ENCODE measurements at places on chromosomes 2 and 18.

GRCh38 chr2:128662051-128662471, 343.4 kb upstream of the HS6ST1 start:
- no peak for DNase-seq

DNA sequence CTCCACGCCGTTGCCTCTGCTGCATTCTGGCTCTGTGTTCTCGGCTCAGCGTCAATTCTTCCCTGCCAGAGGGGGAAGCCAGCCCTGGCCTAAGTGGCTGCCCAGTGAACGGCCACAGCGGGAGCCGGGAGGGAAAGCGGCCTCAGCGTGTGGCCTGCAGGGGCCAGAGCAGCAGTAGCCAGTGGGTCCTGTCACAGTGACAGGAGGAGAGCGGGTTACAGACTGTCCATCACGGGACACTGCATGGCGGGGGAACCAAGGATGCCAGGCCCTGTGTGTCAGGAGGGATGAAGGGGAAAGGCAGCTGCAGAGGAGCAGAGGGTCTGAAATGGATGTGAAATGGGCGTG, 39.7 kb downstream of the PDIA6 start:
- DNase-seq = no peak

DNA sequence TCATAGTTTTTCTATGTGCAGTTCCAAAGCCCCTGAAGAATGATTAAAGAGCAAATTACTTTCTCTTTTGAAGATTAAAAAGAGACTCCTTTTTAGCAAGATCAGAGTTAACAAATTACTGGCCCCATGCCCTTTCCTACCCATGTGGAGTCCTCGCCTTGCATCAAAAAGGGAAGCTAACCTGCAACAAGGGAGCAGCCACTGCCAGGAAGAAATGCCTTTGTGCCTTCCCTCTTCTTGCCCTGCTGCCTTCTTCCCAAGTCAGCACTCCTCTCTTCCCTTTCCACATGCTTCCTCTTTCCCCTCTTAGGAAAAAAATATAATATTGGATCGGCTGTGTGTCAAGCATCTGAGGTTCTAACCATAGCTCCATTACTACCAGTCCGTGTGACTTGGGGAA, 37.1 kb upstream of the CYP1B1 start:
- DNase-seq = no peak

DNA sequence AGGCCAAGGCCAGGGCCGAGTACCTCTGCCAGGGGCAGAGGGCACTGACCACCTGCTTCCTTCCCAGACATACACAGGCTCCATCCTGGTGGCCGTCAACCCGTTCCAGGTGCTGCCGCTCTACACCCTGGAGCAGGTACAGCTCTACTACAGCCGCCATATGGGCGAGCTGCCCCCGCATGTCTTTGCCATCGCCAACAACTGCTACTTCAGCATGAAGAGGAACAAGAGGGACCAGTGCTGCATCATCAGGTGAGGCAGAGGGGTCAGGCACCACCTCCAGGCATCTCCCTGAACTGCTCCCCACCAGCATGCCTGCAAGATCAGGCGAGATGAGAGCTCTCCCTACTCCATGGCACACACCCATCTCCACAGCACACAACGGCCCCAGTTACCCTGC, 31.1 kb downstream of the MYO7B start:
- no peak for DNase-seq

DNA sequence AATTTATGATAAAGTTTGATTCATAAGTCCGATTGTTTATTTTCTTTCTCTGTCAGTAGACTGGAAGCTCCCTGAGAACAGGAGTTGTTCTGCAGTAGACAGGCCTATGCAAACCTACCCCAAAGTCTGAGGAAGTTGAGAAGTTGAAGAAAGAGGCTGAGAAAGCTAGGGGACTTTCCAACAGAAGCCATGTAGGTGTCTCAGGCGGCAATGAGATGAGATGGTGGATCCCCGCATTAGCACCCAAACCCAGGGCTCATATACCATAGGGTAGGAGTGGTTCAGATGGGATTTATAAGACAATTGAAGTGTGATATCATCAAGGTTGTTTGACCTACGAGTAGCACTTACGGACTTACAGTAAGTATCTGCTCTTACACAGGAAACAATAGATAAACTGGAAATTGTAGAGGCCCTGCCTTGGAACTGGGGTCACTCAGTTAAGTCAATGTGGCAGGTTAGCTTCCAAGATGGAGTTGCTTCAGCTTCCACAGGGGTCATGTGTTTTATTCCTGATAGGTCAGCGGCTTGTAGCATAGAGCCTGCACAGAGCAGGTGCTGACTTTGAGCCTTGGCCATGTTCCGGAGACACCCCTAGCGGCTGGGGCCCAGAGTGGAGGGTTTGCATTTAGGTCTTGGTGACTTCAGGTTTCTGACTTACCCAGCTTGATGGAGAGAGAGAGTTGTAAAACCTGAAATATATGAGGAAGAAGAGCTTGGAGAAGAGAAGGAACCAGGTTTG, 2.3 kb upstream of the PSD4 start:
- no peak for DNase-seq

DNA sequence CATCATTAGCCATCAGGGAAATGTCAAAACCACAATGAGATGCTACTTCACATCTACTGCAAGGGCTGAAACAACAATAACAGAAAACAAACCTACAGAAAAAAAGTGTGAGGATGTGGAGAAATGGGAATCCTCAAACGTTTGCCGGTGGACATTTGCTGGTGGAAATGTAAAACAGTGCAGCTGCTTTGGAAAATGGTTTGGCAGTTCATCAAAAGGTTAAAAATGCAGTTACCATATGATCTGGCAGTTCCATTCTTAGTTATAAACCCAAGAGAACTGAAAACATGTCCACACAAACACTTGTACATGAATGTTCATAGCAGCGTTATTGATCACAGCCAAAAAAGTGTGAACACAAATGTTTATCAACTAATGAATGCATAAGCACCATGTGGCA, 44.2 kb downstream of the PROC start:
- DNase-seq = no peak

GRCh38 chr2:123696799-123697410, 328.2 kb upstream of the CNTNAP5 start:
- no peak for DNase-seq

DNA sequence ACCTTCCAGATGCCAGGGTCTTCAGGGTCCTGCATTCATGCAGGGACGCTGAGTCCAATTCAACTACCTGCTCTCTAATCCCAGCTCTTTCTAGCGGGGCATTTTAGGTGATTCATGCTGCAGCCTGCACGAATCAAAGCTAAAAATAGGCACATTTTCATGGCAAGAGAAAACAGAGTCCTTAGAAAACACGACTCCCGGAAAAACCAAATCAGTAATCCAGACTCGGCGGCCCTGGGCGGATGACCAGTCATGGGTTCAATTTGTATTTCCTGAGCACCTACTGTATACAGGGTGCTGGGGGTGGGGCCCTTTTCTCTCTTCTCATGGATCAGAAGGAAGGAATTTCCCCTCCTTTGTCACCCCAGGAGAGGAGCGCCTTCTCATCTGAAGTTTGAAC, 64.4 kb downstream of the LONRF2 start:
- DNase-seq = peak; percentile 57

GRCh38 chr2:50614056-50614455, 417.9 kb downstream of the NRXN1 start:
- DNase-seq = peak; percentile 56

- no peak for DNase-seq
Observed at GRCh38 chr2:80048296-80048695, 256.3 kb downstream of the LRRTM1 start.

DNA sequence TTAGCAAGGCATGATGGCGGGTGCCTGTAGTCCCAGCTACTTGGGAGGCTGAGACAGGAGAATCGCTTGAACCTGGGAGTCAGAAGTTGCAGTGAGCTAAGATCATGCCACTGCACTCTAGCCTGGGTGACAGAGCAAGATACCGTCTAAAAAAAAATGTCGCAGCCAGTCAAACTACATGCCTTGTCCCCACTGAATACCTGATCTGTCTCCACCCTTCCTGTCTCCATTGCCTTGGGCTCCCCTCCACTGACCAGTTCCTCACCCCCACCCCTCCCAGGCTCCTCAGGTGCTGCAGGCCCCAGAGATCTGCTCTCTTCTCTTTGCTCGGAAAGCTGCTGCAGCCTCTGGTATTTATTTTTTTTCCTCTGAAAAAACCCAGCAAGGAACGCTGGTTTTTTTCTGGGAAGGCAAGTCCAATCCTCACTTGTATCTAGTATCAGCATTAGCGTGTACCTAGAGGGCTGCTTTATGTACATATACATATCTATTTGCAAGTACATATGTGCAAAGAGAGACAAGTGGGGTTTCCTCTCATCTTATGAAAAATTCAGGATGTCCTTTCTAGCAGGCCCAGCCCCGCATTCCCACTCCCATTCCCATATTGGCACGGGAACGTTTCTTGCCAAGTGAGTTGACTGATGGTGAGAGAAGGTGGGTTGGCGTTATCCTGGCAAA, 4.4 kb downstream of the PSD4 start:
- no peak for DNase-seq

- no peak for DNase-seq
Observed at GRCh38 chr2:180442860-180443644, 436.0 kb upstream of the CWC22 start.

DNA sequence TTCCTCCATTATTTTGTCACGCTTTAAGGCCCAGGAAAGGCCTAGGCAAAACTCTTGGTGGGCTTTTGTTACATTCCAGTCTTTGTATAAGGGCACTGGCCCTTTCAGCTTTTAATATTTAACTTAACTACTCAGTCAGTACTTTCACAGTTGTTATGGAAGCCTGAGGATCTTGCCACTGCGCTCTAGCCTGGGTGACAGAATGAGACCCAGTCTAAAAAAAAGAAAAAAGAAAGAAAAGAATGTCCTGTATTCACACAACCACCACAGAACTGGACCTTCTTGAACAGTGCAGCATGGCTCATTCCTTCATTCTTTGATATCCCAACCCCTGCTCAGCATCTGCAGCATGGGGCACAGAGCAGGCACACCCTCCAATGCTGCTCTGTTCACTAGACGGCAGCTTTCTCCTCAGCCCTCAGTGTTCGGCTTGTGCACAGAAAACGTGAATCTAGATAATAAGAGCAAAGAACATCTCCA, 93.4 kb upstream of the MSH2 start:
- DNase-seq = no peak

DNA sequence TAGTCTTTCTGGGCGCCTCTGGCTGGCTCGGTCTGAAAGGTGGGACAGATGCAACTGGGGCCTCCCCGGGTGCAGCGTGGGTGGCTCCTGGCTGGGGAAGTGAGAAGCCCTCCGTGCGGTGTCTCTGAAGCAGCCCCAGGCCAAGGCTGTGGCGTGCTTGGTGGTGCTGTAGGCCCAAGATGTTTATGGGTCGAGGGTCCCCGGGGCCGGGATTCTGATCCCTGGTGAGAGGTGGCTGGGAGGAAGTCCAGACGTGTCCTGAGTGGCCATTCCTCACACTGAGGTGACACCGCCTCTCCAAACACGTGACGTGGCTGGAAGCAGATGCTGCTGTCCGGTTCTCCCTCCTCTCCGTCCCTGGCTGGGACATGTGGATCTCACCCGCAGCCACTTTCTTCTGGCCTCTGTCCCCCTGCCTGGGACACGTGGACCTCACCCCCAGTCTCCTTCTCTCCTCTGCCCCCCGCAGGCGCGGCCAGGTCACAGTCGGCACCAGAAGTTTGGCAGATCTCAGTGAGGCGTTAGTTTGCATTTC, 12.6 kb downstream of the RTP5 start:
- DNase-seq = no peak

DNA sequence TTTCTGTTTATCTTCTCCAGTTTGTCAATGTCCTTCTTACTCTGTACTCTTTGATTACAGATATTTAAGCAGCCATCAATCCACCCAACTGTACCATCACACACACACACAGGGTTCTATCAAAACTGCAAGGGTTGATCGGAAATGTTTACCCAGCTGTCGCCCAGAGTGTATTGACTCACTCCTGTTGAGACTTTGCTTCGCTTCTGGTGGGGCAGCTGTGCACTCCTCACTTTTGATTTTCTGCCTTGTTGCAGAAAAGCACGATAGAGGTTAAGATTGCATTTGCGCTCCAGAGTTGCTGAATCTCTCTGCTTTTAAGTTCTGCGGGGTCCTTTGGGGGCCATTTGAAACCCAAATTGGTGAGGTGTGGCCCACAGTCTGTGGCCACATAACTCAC, 216.2 kb downstream of the SETBP1 start:
- DNase-seq = no peak

- DNase-seq = peak; percentile 61
Observed at GRCh38 chr2:71609958-71610357, 156.6 kb downstream of the DYSF start.

GRCh38 chr18:43627848-43628530, 350.7 kb upstream of the SYT4 start:
- DNase-seq = no peak

DNA sequence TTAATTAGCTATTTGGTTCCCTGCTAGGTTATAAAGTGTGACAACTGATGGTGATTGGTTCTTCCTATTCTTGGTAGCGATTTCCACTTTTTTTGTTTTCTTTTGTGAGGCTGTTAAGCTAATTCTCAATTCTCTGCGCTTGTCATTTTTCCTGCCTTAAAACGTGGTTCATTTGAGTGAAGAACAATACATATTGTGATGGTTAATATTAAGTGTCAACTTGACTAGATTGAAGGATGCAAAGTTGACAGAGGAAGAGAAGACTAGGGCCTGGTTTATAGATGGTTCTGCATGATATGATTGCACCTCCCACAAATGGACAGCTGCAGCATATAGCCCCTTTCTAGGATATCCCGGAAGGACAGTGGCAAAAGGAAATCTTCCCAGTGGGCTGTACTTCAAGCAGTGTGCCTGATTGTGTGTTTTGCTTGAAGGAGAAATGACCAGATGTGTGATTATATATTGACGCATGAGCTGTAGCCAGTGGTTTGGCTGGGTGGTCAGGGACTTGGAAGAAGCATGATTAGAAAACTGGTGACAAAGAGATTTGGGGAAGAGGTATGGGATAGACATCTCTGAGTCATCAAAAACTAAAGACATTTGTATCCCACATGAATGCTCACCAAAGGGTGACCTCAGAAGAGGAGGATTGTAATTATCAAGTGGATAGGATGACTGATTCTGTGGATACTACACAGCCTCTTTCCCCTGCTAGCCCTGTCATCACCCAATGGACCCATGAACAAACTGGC, 39.4 kb upstream of the ZNF804A start:
- DNase-seq = peak; percentile 59

- no peak for DNase-seq
Observed at GRCh38 chr2:219680958-219681693, 53.7 kb downstream of the SLC4A3 start.

GRCh38 chr2:149559341-149560068, 28.1 kb downstream of the MMADHC start:
- no peak for DNase-seq

- DNase-seq = peak; percentile 16
Observed at GRCh38 chr2:179861416-179862067, at the start of gene ZNF385B. TSS of gene ZNF385B (minus strand) at chr2:179861612.

GRCh38 chr18:63238693-63239075, 80.9 kb downstream of the BCL2 start:
- DNase-seq = no peak

DNA sequence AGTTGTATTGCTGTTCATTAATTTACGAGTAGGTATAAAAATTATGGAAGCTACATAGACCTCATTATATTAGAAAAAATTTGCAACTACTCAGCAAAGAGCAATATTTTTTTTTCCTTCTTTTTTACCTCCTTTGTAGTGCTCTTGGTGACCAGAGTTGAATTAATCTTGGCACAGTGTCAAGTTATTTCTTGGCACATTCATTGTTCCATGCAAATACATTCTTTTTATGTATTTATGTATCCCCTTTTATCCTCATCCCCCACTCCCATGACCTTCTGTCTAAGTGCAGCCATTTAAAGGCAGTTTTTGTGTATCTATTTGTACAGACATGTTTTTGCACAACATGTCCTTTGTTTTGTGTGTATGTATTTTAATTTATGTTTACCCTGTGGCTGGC, 224.5 kb downstream of the CCDC102B start:
- no peak for DNase-seq

- DNase-seq = peak; percentile 25
Observed at GRCh38 chr2:215967590-215968378, 45.6 kb downstream of the MREG start.

- DNase-seq = peak; percentile 23
Observed at GRCh38 chr2:65706411-65706810, 274.0 kb upstream of the SPRED2 start.
